ENCODE measurements at places on chromosomes 16 and 17.

DNA sequence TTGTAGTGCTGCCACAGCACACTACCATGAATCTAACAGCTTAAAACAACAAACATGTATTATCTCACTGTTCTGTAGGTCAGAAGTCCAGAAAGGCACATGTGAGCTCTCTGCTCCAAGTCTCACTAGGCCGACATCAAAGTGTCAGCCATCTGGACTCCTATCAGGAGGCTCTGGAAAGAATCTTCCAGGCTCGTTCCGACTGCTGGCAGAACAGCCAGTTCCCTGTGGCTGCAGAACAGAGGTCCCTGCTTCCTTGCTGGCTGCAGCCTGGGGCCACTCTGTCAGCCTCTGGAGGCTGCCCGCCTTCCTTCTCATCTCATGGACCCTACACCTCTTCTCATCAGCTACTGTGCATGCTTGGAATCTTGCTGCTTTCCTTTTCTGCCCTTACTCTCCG lies 168.9 kb downstream of the CBLN1 start:
- no peak for DNase-seq

DNA sequence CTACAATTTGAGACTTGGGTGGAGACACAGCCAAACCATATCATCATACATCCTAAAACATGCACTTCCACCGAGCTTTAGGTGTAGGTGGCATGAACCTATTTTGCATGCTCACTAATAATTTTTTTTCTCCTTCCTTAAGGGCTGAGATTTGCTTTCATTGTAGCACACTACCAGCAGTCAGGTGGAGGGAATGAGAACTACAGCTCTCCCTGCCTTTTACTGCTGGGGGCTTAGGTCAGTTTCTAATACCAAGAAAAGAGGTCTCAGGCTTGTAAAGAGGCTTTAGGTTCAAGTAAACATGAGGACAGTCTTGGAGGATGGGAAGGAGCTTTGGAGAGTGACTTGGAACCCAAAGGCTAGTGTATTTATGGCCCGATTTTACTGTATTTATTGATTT lies 22.0 kb downstream of the CFAP20 start:
- no peak for DNase-seq

DNA sequence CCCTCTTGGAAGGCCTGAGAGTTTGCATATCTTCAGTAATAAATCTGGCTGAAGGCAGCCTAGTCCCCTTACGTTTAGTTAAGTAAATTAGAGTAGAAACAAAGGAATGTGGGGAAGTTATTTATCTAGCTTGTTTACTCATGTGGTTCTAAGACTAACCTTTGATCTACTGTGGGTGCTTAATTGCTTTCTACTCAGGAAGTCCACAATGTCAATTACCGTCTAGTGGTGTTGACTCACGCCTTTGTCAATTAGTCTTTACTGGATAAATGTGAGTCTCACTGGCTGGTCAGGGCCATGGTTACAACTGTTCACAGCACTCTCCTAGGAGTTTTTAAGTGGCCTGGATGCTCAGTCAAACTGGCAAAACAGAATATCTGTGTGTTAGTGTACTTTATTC lies 2338.4 kb downstream of the TP53TG3F start:
- no peak for DNase-seq

GRCh38 chr17:75386430-75386829 lies 19.0 kb downstream of the GRB2 start:
- no peak for DNase-seq

- DNase-seq, result no peak
Measured at GRCh38 chr17:76467809-76468633, 618 bp downstream of the AANAT start.

GRCh38 chr17:7336240-7337175 lies at the start of gene ACAP1:
TSS of gene ACAP1 (plus strand) at chr17:7336529. CDS start at chr17:7336735, 206 bp downstream.
- no peak for DNase-seq

DNA sequence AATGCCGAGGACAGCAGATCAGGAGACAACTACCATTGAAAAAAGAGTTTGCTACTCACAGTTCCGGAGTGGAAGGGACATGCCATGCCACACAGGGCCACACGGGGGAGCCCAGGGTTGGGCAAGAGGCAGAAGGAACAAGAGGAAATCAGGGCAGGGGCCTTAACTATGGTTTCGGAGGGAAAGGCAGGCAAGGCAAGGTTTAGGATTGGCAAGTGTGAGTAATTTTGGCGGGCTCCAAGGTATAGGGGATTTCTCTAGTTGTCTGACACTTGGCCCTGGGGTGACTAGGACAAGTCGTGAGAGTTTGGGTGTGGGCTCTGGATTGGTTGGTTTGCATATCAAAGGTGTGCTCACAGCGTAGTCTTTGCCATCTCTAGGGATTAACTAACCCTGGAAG lies 27.0 kb upstream of the NTN1 start:
- peak; percentile 19 for DNase-seq

GRCh38 chr17:40992666-40993065 lies 1.3 kb downstream of the KRTAP3-3 start:
- no peak for DNase-seq

GRCh38 chr17:510226-510917 lies 157.8 kb upstream of the RPH3AL start:
- no peak for DNase-seq

GRCh38 chr17:34562387-34562786 lies 17.0 kb upstream of the TMEM132E start:
- no peak for DNase-seq

DNA sequence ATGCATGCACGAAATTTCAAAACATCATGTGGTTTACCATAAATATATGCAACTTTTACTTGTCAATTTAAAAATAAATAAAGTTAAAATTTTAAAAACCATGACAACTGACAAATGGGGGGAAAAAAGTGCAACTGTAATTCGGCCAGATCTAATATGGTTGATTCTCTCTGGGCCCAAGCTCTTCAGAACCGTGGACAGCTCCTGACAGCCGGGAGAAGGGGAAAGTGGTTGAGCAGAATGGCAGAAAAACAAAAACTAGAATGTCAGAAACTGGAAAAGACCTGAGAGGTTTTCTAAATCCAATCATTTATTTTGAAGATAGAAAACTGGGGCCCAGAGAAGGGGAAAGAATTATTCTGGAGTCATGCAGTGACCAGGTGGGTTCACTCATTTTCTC lies 126.6 kb downstream of the TMEM132E start:
- no peak for DNase-seq

- peak; percentile 19 for DNase-seq
Measured at GRCh38 chr17:68491381-68492231, 20.6 kb upstream of the PRKAR1A start.

GRCh38 chr16:1942047-1942809 lies 771 bp downstream of the MSRB1 start:
- no peak for DNase-seq

DNA sequence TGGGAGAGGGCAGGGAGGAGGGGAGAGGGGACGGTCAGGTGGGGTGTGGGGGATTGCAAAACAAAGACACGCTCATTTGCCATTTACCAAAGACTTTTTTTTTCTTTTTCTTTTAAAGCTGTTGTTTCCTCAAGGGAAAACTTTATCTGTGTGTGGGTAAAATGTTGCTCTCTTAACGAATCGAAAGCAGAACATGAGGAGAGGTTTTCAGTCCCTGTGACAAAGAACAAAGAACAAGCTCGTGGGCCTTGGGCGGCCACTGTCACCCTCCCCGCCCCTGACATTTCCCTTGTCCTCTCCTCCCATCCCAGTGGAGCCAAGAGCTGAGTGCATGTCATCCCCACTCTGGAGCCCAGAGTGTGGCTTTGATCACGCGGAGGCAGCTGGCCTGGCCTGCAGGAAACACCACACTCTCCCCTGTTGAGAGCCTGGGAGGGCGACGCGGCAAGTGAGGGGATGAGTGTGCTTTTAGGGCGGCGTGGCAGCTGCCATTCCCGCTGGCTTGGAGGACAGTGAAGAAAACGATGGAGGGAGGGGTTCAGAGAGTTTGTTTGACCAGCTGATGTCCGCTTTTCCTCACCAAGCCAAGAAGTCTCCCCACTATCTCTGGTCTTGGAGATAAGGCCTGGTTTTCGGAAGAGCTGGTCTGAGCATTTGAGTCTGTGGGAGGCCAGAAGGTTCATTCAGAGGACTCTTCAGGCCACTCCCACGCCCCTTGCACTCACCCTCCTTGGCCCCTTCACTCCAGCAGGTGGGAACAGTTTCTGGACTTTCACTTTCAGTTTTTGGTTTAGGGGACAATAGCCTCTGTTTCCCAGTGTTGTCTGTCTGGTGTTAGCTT lies 11.4 kb downstream of the CCR7 start:
- no peak for DNase-seq

DNA sequence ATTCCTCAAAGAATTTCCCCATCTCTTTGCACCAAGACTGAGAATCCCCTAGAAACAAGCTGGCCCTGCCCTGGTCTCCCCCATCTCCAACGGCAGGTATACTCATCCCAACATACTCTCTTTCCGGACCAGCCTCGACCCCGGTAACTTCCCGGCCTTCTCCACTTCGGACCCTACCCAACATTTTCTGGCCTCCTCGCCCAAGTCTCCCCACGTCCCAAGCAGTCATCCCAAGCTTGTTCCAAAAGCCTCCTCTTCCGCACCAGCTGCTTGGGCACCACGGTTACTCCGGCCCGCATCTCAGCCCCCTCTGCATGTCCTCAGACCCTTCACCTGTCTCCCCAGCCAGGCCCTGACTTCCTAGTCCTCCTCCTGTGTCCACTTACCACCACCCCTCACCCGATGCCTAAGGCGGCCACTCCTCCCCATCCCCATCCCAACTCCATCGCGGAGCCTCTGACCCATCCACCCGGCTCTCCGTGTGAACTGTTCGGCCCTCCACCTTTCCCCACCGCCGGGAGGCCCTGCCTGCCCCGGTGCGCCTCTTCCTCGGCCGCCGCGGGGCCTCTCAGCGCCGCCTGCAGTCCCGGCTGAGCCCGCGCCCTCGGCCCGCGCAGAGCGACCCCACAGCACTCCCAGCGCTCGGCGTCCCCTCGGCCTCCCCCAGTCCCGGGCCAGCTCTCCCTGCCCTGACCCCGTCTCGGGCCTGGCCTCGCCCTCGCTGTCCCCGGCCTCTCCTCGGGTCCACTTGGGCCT lies 994 bp downstream of the PITPNA start:
- DNase-seq, result peak; percentile 10

DNA sequence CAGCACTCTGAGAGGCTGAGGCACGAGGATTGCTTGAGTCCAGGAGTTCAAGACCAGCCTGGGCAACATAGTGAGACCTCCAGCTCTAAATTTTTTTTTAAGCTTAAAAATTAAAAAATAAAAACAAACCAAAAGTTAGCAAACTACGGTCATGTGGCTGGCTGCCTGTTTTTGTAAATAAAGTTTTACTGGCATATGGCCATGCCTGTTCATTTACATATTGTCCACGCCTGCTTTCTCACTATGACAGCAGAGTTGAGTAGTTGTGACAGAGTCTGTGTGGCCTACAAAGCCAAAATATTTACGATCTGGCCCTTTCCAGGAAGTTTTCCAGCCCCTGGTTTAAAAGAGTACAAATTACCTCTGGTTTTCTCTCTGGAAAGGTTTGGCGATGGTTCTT lies 3.3 kb downstream of the SLX4 start:
- no peak for DNase-seq

DNA sequence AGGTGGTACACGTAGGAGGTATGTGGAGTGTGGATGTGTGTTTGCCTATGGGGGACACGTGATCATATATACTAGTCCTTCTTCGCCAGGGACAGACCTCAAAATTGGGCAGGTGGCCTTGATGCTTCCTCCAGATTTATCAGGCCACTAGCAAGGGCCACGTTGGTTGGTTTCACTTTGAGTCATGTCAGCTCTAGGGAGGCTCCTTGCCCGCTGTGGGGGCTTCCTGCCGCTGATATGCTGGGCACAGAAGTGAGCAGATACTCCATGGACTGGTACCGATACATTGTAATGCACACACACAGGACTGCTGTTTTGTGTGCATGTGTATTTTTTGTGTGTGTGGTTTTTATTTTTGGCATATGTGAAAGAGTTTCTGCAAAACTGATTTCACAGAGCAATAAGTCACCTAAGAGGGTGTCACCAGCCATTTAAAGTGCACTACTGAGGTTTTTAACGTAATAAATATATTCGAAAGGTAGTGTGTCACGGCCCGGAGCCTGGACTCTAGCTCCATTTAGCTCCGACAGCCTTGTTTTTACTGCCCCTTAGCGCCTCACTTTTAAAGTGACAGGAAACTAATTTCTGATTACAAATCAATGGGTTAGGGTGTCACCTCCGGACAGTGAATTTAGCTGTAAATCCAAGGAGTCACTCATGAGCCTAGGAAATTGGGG lies 605.5 kb upstream of the SALL1 start:
- no peak for DNase-seq

DNA sequence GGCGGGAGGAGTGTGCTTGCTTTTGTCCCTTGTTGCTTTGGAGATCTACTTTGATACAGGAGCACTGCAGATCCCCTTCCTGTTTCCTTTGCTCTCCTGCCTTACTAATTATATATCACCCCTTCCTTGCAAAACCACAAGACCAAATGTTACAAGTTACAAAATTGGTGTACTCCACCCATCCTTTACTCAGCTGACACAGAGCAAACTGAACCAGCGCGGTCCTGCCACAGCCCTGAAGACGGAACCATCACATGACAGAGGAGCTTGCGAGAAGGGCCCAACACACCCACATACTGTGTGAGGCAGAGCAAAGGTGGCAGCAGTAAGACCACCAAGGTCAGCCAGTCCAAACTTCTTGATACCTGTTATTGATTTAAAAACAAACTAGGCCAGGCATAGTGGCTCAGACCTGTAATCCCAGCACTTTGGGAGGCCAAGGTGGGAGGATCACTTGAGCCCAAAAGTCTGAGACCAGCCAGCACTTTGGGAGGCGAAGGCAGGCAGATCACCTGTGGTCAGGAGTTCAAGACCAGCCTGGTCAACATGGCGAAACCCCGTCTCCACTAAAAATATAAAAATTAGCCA lies 33.2 kb downstream of the CYTH1 start:
- DNase-seq, result no peak

GRCh38 chr16:82567175-82567574 lies 59.6 kb upstream of the CDH13 start:
- DNase-seq, result no peak

- no peak for DNase-seq
Measured at GRCh38 chr17:18185391-18185790, 1.8 kb downstream of the ALKBH5 start.

- DNase-seq, result no peak
Measured at GRCh38 chr16:58499092-58499511, 841 bp upstream of the NDRG4 start.

DNA sequence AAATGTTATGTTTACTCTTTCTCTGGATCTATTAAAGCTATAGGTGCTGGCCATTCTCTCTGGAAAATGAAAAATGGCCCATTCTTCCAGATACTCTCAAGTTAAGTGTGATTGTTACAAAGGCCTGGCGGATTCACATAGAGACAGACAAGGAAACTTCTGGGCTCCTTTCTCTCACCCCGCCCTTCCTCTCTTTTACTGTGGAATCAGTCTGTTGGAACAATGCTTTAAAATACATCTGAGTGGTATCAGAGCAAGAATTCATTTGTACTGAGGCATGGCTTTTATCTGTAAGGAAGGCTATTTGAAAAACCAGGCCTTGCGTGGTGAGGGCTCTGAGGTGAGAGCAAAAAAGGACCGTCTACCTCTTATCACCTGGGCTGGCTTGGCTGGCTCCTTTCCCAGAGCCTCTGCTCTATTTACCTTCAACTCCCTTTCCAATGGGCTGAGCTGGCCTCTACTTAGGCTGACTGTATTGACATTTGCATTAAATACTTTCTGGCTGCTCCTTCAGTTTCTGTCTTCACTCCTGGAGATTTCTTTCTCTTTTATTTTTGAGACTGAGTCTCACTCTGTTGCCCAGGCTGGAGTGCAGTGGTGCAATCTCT lies 274.0 kb downstream of the PHKB start:
- no peak for DNase-seq
